Ammon's horn (tissue), 1 donor: ENCODE measurements at places on chromosomes 2 and 18.

- DNase-seq, result no peak
Observed at GRCh38 chr2:28544922-28545589, 49.2 kb downstream of the PLB1 start.

DNA sequence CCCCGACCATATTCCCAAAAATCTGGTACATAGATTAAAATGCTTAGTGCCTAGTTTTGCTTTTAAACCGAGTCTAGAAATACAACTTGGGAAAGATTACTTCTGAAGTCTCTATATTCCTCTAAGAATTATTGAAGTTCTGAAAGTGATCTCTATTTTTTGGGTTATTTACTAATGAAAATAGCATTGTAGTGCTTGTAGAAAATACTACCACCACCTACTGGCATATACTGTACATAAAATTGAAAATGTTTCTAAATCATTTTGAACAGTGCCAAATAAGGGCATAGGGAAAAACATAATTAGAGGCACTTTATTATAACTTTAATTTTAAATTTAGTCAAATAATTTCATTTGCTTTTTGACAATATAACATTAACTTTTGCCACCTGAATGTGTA, 1399.6 kb upstream of the ZEB2 start:
- DNase-seq, result no peak

DNA sequence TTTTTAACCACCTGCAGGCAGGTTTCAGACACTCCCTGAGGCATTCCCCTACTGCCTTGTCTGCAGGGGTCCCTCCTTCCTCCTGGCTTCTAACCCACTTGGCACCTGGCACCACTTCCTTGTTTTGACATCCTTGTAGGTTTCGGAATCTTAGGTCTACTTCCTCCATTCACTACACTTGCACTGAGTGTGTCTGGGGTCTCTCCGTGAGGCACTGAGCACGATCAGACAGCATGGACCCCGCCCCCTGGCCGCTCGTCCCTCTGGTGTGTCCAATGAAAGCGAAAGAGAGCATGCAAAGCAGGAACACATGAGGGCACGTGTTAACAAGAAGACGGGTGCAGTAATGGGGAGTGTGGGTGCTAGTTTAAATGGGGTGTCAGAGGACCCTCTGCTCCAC, 63.8 kb downstream of the HAUS1 start:
- DNase-seq, result peak; percentile 31

GRCh38 chr2:41950666-41950960, 97.2 kb upstream of the PKDCC start:
- DNase-seq, result no peak

GRCh38 chr2:144389151-144389929, 130.6 kb downstream of the ZEB2 start:
- no peak for DNase-seq

- no peak for DNase-seq
Observed at GRCh38 chr2:195532628-195533271, 124.3 kb upstream of the SLC39A10 start.
